ENCODE measurements at places on chromosomes 7 and 10.

DNA sequence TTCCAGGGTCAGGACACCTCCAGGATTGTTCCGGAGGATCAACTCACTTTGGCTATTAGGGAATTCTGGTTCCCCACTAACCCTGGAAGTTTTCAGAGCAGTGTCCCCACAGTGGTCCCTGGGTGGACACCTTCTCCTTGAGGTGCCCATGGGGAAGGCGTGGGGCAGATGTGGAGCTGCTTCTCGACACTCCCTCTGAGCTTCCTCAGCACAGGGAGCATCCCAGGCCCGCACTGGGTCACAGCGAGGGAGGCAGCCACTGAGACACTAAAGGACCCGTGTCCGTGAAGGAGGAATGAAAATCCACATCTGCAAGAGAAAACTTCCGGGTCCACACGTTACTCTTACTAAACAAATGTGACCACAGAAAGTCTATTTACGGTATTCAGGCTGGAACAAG lies 48.2 kb upstream of the MNX1 start:
- no peak for DNase-seq

GRCh38 chr10:11678074-11678793 lies 63.9 kb upstream of the ECHDC3 start:
- no peak for DNase-seq

DNA sequence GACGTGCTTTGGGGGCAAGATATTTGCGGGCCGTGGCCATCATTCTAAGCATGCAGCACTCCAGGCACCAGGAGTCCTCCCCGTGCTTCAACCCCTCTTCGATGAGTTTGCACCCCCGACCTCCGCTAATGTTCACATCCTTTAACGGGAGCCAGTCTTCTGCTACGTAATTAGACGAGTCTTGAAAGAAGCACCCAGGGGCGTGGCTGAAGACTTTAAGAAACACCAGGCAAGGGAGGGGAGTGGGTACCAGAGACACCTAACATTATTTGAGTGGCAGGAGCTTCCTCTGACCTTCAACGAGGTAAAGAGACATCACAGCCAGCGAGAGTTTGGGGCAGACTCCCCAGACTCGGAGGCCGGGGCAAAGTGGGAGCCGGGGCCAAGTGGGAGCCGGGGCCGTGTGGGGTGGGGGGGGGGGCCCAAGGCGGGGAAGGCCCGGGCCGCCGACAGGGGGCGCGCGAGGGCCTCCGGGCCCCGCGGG lies 31.1 kb upstream of the TOMM7 start:
- no peak for DNase-seq

DNA sequence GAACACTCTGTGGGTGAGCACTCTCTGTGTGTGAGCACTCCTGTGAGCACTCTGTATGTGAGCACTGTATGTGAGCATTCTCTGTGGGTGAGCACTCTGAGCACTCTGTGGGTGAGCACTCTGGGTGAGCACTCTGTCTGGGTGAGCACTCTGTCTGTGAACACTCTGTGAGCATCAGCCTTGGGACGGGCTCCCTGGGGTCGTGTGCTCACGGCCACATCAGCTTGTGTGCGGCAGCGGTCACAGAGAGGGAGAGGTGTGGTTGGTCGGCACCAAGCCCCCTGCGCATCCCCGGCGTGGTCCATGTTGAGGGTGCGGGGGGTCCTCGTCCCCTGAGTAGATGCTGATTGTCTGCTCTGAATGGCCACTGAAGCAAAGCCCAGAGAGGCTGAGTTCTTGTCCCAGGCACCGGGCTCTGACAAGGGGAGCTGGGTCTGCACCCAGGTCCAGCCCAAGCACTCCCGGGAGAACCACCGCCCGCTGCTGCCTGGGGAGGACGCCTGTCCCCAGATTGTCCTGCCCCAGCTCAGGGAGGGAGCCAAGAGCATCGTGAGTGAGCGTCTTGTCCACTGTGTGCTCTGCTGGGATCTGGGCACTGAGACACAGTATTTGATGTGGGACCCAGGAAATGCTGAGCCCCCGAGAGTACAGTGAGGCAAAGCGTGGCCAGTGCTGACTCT lies 143.7 kb downstream of the DNAJB6 start:
- DNase-seq: no peak

DNA sequence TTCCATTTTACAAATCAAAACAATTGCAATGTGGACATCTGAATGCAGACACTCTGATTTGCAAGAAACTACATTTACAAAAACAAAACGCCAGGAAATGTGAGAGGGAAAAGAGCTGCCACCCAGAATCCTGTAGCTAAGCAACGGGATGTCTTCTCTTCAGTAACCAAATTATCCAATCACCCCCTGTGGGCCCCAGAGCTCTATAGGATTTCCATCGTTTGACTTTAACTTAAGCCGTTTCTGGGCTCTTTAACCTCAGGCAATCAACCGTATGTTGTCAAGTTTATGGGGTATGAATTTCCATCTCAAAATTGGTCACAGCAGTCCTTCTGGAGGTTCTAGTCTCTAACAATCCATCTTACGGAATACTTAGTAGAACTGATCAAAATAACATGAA lies 240.5 kb downstream of the ETV1 start:
- no peak for DNase-seq

GRCh38 chr10:60192946-60193345 lies 196.7 kb downstream of the ANK3 start:
- no peak for DNase-seq

DNA sequence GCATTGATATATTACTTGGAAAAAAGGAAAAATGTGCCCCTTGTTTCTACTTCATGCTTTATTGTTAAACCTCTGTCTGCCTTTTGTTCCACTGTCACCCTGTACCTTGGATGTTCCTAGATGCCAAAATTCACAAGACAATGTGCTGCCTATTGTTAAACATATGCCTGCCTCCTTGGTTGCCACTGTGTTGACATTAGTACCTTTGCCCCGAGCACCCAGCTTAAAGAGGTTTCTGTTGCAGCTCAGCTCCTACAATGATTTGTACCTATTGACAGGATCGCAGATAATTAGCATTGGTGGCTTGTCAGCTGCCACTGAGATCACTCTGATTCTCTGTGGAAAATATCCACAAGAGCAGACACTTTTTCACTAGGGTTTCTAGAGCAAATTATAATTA lies 188.0 kb downstream of the KCND2 start:
- DNase-seq: no peak

DNA sequence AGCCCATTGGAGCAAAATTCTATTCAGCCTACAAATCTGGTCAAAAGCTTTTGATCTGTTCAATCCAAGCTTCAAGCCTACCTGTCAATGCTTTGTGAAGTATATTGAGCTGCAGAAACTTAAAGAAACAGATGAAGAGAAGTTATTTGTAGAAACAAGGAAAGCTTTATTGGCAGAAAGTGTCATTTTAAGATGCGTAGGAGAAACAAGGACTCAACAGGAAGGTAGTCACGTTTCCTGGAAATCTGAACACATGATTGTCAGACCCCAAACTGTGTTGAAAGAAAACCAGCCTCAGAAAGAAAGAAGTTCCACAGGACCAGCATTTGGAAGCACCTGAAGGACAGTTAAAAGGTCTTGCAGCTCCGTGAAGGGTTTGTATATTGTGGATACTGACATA lies 34.8 kb upstream of the PURB start:
- no peak for DNase-seq

DNA sequence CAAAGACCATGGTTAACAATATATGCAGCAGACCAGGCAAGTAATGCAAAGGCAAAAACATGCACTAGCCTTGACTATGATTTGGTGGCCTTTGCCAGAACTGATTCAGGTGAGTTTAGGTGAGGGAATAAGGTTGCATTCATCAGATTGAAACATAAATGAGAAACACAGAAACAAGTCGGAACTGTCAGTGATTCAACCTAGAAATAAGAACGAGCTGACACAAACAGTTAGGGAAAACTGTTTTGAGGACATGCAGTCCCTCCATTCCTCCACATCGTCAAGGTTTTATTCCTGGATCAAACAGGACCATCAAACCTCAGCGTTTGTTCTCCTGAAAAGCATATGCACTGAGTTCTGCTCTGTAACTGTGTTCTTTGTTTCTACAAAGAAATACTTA lies 1.8 kb downstream of the ZNF248 start:
- DNase-seq: no peak

DNA sequence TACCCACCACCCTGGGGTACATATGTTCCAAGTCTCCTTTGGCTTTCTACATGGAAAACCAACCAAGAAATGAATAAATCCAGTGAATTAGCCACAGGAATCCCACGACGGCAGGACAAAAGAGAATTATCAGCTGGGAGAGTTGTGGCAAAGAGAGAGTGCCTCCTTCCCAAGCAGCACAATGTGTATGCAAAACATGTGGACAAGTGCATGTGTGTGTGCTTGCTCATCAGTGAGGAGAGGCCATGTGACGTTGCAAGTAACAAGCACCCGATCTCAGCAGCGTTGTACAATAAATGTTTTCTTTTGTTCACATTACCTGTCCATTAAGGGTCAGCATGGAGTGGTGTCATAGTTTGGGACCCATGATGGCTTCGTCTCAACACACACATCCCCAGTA lies 50.0 kb upstream of the EMX2 start:
- no peak for DNase-seq

DNA sequence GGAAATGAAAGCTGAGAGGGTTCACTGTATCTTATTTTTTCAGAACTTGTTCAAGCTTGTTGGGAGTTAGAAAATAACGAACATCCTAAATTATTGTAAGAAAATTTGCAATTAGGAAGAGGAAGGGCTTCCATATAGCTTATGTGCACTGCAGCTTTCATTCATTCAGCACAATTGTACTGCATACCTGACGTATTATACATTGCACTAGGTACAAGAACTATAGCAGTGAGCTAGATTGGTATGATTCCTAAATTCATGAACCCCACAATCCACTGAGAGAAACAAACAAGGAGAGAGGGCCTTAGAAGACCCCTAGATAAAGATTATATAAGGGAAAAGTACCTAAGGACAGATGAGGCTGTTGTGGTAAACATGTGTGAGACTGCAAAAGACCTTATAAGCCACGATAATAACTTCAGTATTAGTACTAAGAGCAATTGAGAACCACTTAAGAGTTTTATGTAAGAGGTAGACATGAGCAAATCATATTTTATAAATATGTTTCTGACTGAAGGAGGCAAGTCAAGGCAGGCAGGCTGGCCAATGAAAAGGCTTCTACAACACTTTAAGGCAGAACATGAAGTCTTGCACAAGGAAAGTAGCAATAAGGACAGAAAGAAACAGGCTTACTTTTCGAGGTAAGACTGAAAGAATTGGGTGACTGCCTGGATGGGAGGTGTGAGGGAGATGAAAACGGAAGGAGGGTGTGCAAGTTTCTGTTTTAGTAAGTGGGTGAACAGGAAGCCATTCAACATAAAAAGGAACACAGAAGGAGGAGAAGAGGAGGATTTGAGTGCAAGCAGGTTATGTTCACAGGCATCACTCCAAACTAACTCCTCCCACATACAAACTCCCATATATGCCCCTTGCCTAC lies 77.9 kb upstream of the LRRN3 start:
- DNase-seq: no peak

DNA sequence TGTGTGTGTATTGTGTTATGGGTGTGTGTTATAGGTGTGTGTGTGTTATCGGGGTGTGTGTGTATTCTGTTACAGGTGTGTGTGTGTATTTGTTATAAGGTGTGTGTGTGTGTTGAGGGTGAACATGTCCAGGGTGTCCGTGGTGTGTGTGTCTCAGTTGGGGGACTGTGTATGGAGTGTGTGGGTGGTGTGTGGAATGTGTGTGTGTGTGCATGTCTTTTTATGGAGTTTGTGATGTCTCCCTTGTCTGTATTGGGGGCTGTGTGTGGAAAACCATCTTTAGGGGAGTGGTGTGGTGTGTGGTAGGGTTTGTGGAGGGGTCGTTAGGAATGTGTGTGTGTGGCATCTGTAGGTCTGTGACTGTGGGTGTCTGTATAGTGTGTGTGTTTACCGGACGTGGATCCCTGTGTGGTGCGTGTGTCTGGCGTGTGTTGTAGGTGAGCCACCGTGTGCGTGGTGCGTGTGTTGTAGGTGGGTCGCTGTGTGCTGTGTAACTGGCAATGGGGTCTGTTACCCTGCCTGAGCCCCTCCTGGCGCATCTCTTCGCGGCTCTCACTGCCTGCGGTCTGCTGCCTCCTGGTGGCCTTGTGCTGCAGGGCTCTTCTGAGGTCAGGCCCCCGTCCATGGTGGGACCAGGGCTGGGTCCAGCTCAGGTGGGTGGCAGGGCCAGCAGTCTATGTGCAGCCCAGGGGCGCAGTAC lies 61.7 kb downstream of the PALD1 start:
- DNase-seq: no peak

- DNase-seq: peak; percentile 64
These were observed at the start of gene SCIN for GRCh38 chr7:12570534-12571461. SCIN (plus strand) TSS chr7:12570720; CDS start chr7:12570787, 67 bp downstream.

DNA sequence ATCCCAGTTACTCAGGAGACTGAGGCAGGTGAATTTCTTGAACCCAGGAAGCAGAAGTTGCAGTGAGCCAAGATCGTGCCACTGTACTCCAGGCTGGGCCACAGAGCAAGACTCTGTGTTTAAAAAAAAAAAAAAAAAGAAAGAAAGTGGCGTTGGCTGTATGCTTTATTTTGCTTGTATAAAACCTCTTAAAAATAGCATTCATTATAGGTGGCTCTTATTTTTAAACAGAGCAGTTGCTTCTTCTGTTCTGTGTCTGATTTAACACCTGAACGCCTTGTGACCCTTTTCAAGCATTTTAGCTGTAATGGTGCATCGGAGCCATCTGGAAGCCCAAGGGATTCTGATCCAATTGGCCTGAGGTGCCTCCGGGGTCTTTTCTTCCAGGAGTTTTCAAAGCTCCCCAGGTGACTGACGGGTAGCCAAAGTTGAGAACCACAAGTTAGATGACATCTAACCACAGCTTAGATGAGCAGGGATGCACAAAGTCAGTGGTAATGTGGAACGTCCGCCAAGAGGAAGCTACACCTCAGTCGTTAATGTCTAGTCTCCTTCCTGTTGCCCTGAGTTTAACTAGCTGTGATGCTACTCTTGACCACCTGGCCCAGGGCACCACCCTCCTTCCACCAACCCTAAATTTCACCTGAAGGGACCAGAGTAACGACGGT lies 274.6 kb upstream of the KLF6 start:
- DNase-seq: no peak

DNA sequence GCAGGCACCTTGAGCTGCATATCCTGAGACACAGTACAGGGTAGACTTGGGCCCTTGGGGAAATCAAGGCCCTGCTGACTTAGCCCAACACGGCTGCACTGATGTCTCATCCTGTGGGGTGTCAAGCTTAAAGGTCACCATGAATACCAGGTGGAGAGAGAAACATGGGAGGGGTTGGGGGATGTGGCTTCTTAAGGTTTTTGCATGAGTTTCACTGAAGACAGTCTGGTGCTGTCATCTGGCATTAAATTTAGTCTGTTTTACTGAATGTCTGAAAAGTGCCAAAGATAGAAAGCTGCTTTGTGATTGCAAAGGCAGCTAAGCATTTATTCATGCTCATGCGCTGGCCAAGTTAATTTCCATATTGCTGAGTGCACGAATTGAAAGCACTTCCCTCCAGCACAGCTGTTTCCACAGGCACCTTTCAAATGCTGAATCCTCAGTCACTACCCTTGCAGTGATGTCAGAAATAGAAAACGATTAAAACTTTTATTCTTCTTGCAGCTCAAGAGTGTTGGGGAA lies 102.1 kb downstream of the OSBPL3 start:
- DNase-seq: no peak

- DNase-seq: no peak
These were observed 218.9 kb downstream of the DOCK4 start for GRCh38 chr7:111987115-111987826.

Data from NCI-H2107 (cell line).